ENCODE measurements at places on chromosomes 13 and 19.

DNA sequence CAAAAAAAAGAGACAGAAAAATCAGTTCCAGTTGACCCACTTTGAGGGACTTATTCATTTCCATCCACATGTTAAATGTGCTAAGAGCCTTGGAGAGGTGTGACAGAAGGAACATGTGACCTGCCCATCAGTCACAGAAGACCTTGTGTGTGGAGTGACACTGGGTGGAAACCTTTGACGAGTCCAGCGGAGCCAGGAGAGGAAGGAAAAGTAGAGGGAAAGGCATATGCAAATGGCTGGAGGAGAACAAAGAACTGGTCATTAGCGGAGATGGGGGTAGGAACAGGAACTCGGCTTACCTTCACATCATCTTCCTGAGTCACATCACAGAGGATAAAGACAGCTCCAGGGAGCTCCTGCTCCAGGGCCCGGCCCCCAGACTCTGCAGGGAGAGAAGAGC lies 2.3 kb downstream of the HSD17B14 start:
- no peak for DNase-seq

- DNase-seq = no peak
Observed at GRCh38 chr19:35738887-35739229, 3.4 kb downstream of the IGFLR1 start.

- DNase-seq = no peak
Observed at GRCh38 chr19:45809643-45810159, 5.4 kb downstream of the RSPH6A start.

GRCh38 chr19:5255602-5256231 lies 84.9 kb downstream of the PTPRS start:
- no peak for DNase-seq

DNA sequence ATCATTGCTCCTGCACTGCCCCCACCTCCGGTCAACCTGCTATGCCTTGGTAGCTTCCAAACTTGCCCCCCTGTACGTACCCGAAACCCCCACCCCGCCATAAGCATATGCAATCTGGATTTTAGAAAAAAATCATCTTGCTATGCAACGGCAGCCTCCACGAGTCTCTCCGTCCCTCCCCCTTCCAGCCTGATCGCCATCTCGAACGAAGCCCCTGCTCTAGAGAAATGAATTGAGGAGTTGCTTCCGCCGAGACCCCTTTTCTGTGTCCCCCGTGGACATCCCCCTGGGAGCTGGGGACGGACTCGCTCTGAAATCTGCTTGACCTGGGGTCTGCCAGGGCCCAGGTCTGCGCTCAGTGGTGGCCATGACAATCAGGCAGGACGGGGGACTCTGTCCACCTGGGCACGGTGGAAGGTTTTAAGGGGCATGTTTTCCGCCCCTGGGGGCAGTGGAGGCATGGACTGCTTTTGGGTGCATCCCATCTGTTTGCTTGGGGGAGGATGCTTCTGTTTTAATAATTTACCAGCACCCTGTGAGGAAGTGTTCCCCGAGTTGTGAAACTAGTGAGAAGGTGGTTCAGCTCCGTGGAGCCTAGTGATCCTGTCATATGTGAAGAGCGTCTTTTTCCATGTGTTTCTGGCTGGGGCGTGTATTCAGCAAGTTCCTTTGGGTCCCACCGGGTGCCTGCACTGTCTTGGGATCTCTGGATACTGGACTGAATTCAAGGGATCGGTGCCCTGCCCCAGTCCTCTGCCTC lies 1.0 kb downstream of the KDM4B start:
- no peak for DNase-seq

All from left cardiac atrium (tissue), 4 donors.